ENCODE measurements at places on chromosomes 12 and 14.
A peak's percentile ranks its signal among the peaks of the same experiment; 100 is the strongest.

DNA sequence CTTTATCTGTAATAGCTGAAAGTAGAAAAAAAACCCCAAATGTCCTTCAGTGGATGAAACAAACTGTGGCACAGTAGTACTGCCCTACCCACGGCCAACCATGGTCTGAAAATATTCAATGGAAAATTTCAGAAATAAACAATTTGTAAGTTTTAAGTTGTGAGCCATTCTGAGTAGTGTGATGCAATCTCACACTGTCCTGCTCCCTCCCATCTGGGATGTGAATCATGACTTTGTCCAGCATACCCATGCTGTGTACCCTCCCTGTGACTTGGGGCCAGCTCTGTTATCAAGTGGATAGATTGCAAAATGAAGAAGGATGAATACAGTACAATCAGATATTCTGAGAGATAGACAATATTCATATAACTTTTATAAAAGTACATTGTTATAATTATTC lies 106.2 kb downstream of the SMOC1 start:
- DNase-seq, result no peak

DNA sequence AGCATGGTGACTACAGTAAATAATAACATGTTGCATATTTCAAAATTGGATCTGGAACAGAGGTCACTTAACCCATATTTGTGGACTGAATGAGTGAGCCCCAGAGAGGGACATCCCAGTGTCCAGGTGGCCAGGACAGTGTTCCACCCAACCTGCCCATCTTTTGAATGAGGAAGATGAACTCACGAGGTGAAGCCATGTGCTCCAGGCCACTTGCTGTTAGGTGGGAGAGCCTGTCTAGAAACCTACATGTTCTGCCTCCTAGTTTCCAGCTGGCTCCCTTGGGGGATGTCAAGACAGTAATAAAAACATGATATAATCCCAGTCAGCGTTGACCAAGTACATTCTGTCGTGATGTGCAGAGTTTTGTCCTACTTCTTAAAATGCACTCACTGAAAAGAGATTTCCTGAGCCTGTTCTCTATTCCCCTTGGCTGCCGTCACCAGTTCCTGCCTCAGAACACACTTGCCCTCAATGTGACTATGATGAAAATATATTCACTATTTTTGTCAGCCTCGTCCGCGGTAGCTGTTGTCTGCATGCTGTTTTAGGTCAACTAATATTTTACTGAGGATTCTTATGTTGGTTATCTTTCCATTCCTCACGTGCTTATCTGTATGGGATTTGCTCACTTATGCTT lies 25.7 kb downstream of the TSPAN9 start:
- DNase-seq, result no peak

DNA sequence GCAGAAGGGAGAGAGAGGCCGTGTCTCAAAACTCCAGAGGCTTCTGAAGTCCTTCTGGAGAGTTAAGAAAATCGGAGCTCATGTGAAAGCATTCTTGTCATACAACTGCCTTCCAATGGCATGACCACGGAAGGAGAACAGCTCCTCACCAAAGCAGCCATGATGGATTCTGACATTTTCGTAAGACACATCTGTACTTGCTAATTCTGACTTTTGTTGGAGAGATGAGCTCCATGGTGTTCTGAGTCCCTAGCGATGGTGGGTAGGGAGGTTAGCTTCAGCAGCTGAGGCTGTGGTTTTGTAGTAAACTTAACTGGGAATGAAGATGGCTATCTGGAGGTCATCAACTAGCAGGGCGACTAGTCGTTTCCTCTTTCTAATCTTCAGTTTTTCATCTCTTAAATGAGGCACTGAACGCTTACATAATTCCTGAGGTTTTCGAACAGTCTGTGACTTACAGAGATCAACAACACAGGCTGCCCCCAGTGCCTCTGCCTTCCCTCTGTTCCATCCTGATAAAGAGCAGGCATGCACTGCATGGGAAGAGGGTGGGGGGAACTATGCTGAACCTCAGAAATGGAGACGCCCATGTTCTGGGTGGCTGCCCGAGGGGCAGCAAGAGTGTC lies 28.6 kb upstream of the DICER1 start:
- DNase-seq, result no peak

DNA sequence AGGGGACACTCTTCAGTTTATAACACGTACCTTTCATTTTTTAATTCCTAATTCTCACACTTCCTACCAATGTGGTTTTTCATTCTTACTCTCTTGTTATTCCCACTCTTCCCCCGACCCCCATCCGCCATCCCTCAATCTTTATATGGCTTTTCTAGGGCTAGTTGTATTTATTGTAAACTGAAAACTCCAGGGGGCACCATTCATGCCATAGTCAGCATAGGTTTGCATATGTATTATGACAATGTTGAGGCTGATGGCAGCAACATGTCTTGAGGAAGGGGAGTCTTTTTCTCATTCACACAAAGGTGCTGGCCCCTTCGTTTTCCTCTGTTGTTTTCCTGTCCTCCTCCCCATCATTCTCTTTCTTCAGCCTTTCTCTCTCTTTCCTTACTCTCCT lies 27.7 kb upstream of the LTA4H start:
- no peak for DNase-seq

DNA sequence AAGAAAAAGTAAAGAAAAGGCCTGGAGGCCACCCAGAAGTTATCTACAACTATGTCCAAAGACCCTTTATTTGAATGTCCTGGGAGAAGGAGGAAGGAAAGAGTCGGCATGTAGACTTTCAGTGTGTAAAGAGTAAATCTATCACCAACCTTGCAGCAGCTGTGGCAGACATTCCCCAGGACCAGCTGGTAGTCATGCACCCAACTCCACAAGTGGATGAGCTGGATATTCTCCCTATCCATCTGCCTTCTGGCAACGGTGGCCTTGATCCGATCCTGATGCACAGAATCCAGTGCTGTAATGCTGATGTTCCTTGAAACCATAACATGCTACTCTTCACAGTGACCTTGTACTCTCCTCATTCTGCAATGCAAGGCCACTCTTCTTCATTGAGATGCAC lies 27.3 kb downstream of the KRT76 start:
- DNase-seq, result no peak

DNA sequence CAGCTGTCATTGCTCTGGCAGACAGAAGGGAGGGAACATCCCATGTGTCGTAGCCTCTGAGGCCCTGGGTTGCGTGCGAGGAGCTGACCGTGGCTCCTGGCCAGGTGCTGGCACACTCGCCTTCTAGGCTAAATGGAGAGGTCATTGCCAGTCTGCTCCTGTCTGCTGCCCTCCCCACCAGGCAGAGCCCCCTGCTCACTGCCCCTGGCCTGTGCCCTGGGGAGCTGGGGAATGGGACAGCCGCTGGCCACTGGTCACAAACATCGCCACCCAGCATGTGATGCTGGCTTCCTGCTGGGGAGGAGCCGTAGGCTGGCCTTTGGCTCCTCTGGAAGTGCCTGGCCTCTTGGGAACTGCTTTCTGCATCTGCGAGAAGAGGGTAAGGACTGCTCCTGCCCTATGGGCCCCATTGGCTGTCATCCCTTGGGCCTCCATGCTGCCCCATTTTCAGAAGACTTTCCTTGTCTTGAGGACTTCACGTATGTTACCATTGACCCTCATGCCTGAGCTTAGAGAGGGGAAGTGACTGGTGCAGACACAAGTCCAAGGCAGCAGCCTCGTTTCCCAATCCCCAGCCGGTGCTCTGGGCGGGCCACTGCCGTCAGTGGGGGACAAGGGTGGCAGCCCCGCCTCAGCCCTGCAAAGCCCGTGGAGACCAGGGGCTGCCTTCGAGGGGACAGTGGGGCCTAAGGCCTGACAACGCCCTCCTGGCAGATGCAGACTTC lies 2.0 kb upstream of the TNFAIP2 start:
- no peak for DNase-seq

GRCh38 chr14:105117257-105117646 lies 51.3 kb downstream of the JAG2 start:
- DNase-seq, result no peak

DNA sequence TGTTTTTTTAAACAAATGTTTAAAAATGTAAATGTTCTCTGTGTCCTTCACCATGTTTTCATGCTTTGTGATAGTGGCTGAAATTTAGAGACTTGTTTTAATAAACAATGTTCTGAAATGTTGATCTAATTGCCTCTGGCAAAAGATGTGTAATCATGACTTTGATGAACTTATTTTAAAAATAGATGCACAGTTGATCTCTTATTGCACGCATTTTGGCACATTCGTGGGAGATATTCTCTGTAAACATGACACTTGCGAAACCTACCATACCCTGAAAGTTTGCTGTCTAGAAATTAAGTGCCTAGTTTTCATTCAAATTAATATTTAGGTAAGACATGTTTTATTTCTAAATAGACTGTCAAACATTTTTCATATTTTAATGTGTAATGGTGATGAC lies 119.7 kb upstream of the DNM1L start:
- no peak for DNase-seq

GRCh38 chr12:101238800-101239329 lies 28.8 kb upstream of the SLC5A8 start:
- no peak for DNase-seq

DNA sequence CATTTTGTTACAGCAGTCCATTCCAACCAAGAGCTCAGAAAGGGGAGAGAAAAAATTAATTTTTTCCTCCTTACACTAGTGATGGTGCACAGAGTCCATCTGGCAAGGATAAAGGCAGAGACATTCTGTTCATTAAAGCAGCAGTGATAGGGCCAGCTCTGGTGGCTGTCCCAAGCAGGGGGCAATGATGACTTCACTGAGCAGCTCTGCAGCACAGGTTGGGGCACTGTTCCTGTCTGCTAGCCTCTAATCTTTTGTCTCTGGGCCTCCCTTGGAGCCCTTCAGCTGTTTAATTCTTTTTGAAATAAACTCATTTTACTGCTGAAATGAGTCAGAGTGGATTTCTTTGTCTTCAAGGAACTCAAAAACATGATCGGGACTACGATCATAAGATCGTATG lies 200.9 kb upstream of the PLXNC1 start:
- no peak for DNase-seq

GRCh38 chr14:93941293-93941910 lies 14.3 kb downstream of the FAM181A start:
- DNase-seq, result peak; percentile 81

DNA sequence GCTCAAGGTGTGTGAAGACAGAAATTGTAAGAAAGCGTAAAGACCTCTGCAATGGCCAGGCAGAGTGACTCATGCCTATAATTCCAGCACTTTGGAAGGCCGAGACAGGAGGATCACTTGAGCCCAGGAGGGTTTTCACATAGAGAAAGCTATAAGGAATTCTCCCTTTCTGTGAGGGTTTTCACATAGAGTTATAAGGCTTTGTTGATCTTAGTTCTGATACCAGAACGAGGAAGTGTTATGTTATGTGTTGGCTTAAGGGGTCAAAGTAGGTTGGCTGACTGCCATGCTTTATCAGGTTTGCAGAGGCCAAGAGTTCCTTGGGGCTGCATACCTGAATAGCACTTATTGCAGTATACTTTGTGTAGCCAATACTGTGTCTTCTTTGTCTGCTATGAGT lies 139.1 kb downstream of the ERC1 start:
- DNase-seq, result no peak

- no peak for DNase-seq
Measured at GRCh38 chr12:47745485-47746041, 13.1 kb downstream of the RAPGEF3 start.

DNA sequence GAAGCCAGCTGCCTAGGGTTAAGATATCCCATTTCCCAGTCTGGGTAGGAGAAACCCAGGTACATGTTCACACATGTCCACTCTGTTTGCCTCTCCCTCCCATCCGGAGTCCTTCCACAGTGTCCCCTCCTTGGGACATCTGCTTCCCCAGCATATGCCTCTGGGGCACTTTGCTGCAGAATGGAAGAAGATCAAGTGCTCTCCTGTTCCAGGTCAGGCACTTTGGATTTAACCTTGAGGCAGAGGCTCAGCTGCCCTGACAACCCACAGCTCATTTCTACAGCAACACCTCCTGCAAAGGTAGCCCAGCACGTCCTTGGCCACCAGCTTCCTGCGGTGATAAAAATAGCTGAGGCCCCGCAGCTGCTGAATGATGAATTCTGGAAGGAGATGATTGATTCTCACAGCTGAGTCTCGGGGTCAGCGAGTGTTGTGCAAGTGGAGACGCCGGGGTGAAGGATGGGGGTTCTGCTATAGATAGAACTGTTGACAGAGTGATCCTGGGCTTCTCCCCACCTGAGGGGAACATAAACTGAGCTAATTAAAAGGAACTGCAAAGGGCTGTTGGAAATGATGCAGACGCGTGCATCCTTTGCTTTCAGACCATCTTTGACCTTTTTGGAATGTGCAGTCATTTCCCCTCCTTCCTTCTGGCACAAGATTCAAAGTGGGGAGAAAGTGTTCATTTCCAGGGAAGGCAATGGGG lies 145.0 kb downstream of the SLC38A6 start:
- DNase-seq, result no peak

- no peak for DNase-seq
Measured at GRCh38 chr14:76154539-76155126, 2.9 kb downstream of the GPATCH2L start.

GRCh38 chr14:60677701-60678100 lies 28.4 kb upstream of the SIX1 start:
- no peak for DNase-seq

DNA sequence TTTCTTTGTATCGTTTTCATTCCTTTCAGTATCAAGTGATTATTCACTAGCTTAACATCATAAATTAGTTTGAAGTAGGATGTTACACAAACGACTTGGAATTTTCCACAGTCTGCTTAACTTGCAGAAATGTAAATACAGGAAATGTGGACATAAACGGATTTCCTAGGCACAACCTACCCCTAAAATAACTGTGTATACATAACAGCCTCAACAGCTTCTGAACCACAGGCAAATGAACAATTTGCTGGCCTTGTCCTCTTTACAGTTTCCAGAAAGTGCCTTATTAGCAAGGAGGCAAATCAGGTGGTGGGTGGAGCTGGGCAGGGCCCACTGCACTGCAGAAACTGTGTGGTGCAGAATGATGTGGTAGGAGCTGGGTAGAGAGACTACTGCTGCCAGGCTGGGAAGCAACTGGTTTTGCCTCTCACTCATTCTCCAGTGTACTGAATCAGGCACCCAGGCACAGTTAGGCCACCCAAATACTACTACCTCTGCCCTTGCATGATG lies 14.1 kb downstream of the DRAM1 start:
- peak; percentile 35 for DNase-seq

GRCh38 chr12:62860501-62861411 lies 74.2 kb downstream of the PPM1H start:
- DNase-seq, result no peak

- DNase-seq, result no peak
Measured at GRCh38 chr14:104856157-104856868, 8.8 kb upstream of the CEP170B start.

- DNase-seq, result no peak
Measured at GRCh38 chr14:63616015-63616414, 25.7 kb downstream of the WDR89 start.

All from H54 (cell line).